ENCODE measurements at places on chromosomes 3 and 15.

GRCh38 chr3:52099001-52099401, 42.6 kb upstream of the DUSP7 start:
- DNase-seq, result peak; percentile 66

- DNase-seq, result no peak
These were observed 54.9 kb downstream of the CCNL1 start for GRCh38 chr3:157104928-157105652.

- peak; percentile 79 for DNase-seq
These were observed 35.7 kb upstream of the ACTL6A start for GRCh38 chr3:179526989-179527391.

DNA sequence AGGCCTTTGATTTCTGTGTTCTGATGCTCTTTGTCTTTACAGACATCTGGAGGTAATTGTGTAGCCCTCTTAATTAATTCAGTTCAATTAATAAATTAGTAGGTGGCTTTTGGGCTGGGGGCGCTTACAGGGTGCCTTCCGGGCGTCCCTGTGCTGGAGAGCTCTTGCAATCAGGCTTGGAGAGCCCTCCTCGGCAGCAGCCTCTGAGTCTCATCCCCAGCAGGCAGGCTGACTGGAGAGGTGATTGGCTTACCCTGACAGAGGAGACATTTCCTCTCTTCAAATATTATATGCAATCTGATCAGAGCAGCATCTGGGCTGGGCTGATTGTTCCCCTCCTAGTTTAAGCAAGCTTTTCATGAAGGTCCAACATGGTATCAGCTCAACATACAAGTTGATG, 250.7 kb downstream of the LPP start:
- no peak for DNase-seq

GRCh38 chr15:52960283-52960682, 170.1 kb upstream of the ONECUT1 start:
- no peak for DNase-seq

DNA sequence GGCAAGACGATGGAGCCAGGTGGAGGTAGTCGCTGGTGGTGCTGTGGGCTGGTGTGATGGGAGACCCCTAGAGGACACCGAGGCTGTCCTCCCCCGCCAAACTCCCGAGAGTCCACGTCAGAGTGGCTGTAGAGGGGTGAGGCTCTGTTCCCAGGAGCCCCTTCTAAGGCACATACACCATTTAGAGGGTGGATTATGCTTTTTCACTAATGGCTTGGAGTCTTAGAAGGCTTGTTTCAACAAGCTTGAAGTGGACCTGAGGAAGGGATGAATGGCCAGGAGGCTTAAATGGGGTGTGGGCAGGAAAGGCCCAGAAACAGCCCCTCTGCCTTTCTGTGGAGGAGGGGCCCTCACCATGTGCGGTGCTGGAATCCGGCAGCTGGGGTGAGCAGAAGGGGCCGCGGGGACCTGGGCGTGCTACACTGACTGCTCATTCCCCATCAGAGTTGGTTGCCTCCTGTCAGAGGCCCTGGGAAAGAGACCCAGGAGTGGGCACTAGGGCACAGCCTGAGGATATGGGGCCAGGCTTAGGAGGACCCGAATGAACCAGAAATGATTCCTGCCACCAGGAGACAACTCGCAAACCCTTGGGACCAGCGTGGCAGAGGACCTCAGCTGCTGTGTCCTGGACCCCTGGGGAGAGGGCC, 66.2 kb downstream of the FEM1B start:
- no peak for DNase-seq

GRCh38 chr15:94080416-94080815, 150.9 kb upstream of the MCTP2 start:
- DNase-seq, result peak; percentile 73

DNA sequence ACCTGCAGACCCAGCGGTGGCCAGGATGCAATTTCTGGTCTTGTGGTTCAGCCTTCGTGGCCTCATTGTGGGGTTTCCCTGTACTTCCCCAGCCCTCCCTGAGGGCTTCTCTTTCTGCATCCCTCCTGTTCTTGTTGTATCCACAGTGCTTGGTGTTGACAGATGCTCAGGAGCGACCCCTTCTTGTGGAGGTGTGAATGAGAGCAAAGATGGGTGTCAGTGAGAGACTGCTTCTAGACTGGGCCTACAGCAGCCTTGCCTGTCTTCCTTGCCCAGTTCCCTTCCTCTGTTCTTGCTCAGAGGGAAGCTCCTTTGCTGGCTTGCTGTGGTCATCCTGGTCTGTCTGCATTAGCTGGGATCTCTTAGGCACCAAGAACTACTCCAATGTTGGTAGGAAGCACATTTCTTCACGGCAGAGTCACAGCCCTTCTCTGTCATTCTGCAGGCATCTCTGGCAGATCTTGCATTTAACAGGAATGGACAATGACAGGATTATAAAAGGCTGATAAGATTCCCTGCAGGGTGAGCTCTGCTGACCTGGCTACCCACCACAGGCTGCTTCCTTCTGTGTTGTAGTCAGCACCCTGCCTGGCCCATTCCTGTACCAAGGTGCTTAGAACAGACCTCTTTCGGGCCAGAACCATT, 317.8 kb upstream of the C2CD4B start:
- peak; percentile 22 for DNase-seq

DNA sequence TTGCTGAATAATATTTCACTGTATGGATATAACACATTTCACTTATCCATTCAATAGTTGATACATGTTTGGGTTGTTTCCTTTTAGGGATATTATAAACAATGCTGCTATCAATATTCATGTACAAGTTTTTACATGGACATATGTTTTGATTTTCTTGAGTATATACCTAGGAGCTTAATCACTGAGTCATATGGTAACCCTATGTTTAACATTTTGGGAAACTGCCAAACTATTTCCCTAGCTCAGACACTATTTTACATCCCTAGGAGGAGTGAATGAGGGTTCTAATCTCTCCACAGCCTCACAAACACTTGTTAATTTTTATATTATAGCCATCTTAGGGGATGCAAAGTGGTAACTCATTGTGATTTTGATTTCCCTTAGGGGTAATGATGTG, 66.0 kb downstream of the GPR156 start:
- no peak for DNase-seq

DNA sequence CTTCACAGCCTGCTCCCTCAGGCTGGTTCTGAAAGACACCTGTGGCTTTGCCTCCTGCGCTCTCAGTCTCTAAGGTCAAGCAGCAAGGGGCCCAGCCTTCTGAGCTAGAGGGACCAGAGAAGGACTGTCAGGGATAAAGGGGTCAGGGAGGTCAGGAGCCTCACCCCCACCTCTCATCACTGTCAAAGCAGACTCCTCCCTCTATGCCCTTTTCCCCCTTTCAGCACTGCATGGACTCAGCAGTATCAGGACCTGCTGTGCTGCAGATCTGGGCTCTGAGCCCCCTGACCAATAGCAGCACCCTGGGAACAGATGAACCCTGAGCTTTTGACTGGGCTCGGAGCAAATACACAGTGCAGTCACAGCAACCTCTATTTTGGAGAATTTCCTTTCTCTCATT, 3.2 kb upstream of the BMF start:
- no peak for DNase-seq

- no peak for DNase-seq
These were observed 843.9 kb downstream of the TUSC7 start for GRCh38 chr3:117553461-117553860.

DNA sequence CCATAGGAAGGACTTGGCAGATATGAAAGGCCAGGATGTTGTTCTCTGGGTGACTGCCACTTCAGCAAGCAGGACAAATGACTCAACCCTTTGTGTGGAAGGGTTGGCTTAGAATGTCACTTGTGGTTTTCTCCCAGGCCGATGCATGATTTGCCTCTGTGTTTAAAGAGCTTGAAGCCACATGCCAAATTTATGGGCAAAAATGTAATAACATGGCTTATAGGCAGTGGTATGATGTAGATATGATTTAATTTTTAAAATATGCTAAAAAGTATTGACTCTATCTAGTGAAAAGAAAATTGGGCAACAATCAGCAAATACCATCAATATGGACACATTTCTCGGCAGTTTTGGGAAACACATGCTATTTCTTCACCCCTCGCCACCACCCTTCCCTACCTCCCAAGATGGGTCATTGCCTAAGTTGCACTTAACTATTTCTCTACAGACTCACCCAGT, 114.6 kb downstream of the CYP19A1 start:
- peak; percentile 90 for DNase-seq

- DNase-seq, result no peak
These were observed 33.2 kb upstream of the LEKR1 start for GRCh38 chr3:156792945-156793344.

DNA sequence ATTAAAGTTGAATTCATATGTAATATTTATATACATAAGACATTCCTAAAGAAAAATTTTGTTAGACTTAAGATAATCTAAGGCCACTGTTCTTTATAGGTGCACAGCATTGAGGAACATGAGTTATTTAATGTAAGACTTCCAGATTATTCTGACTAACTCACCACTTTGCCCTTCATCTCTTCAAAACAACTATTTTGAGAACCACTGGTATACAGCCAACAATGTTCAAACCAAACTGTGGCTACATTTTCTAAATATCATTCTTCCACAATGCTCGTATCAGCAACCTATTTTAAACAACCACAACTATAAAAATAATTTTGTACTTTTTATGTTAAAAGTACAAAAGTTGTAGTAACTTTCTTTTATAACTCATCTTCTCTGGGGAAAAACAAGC, 199.8 kb upstream of the ALCAM start:
- DNase-seq, result no peak

- no peak for DNase-seq
These were observed 183.9 kb downstream of the TBC1D5 start for GRCh38 chr3:17558565-17558964.

DNA sequence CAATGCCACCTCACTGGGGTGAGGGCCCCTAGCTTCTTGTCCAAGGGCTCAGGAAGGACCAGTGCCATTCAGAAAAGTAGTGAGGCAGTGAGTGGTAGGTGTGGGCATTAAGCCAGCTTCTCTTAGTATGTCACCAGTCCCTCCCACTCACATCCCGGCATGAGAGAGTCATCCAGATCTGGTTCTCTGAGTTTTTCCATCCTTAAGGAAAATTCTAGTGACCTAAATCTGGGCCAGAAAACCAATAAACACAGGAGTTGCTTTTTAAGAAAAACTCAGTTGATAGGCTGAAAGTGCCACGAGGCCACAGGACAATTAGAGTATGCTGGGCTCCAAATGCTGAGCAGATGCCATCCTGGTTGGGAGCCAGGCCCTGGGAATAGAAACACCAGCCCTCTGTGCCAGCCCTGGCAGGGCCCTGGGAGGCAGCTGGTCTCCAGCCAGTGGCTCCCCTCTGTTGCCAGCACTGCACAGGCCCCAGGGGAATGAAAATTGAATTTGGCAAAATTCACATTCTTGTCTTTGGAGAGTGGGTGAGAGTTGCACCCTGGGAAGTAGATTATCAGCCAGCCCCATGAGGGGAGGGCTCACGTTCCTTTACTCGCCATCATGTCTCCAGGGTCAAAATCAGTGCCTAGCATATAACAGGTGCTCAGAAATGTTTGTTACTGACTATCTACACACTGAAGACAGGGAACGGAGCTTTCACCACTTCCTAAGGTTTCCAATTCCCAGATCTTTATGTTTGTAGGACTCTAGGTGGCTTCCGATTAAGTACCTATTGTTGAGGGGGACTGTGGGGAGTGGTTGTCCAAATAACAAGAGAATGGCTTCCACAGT, 52.8 kb downstream of the FAM43A start:
- DNase-seq, result peak; percentile 78

- no peak for DNase-seq
These were observed 452.8 kb downstream of the ROBO1 start for GRCh38 chr3:79314962-79315361.

GRCh38 chr3:94024385-94024784, 4.0 kb downstream of the STX19 start:
- DNase-seq, result no peak

DNA sequence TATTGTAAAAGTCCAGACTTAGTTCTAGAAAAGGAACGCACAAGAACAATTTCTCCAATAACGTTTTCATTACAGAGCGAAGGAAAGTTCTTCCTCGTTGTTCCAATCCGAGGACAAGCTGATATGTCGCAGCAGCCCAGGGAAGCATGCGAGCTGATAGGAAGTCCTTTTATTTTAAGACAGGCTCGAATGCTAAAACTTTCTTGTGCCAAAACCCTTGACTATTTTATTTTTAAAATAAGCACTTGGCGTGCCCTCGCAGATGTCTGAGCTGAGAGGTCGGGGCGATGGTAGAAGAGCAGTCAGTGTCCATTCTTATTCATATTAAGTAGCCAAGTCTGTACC, 433 bp upstream of the MITF start:
- no peak for DNase-seq

GRCh38 chr3:4726549-4726948, 233.4 kb downstream of the ITPR1 start:
- DNase-seq, result no peak

DNA sequence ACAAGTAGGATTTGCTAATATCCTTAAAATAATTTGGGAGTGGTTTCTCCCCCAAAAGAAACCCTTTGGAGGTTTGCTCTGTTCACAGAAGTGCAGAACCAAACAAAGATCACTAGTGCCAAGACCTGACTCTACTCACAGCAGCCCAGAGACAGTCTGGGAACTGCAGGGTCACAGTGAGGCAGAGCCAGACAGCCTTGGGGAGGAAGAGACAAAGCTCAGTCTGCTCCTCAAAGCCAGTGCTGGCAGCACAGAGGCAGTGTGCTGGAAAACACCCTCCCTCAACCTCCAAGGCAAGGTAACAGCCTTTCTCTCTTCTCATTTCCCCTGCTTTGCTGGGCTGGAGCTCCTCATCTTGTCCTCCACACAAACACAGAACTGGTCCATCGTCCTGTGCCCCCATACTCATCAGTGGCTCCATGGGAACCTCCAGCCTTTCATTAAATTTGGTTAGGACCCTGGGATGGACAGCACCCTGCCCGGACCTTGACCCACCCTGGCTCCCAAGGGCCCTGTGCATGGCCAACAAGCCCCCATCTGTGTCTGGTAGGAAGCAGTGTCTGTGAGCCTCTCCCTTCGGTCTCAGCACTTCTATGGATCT, 12.6 kb downstream of the RAB6B start:
- DNase-seq, result no peak

- DNase-seq, result peak; percentile 5
These were observed 557.6 kb upstream of the ADAMTS9 start for GRCh38 chr3:65245133-65246063.

DNA sequence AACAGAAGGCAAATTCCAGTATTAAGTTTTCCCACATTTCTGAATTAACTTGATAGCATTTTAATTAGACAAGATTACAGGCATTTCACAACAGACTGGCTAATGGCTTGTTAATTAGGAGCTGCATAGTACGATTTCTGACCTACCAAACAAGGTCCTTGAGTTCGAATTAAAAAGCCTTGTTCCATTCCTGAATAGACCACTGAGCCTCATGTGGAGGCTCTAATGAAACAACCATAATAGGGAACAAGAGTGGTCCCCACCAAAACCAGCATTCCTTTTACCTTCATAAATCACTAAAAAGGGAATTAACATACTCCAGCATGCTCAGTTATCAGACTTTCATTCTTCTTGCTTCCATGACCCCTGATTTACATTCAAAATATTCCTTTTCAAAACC, 66.4 kb downstream of the PRTG start:
- no peak for DNase-seq

DNA sequence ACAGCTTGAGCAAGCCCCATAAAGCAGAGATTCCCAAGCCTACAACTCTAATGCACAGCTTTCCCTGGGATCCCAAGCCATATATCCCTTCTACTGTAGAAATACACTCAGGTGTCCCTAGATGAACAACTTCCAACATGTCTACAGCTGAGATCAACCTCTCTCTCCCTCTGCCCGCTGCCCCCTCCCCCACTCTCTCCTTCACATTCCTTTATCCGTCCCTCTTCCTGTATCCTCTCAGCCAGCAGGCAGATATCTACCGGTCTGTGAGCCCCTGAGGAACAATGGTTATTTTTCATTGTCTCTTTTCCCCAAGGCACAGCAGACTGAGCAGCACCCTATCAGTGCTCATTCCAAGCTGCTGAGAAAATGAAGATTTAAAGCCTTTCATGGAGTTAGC, 138.6 kb downstream of the SUCLG2 start:
- DNase-seq, result no peak

GRCh38 chr15:68444336-68444735, 12.4 kb upstream of the ITGA11 start:
- no peak for DNase-seq
